Ovary (tissue), 10 donors: ENCODE measurements at places on chromosomes 3 and 15. TPM values are rescaled to one million over a fixed set of nuclear protein-coding genes. Genes with fewer than 3 reads are reported as not detected.

DNA sequence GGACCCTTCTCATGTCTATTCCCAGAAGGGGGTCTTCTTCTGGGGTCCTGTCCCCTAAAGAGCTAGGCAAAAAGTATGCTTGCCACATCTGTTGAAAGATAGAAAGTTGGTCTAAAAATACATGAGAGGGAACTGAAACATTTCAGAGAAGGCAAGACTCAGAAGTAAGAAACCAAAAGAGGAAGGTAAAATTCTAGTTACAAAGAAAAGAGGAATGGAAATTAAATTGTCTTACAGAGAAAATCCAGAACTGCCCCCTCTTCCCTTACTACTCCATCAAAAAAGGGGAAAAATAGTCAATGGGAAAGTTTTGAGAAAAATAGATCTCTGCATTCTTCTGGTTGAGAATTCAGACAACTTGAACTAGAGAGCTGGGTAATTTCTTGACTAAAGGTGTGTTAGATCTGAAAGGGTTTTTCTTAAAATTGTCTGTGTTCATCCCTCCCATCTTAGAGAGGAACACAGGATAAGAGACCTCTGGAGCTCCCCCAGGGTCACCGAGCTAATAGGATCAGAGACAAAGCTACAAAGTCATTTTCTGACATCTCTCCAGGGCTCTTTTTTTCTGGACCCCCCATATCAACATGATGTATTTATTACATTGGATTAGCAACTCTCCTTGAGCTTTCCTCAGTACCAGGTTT, 32.3 kb upstream of the CCR2 start:
- no peak for DNase-seq

DNA sequence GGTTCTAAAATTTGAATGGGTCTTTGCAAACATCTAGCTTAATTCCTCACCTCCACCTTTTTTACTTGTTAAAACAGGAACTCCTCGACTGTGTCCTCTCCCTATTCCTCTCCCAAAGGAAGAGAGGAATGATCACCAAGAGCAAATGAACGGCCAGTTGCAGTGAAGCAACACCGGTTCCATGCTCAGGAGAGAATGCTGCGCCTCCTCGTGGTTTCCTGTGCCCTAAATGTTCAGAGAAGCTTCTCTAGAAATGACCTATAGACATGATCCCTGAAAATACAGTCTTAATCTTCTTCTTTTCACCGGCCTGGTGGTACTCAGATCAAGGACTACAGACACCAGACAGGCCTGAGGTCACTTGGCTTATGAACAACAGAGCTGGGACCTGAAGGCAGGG, 65.1 kb upstream of the GUCA1C start:
- DNase-seq: no peak

GRCh38 chr3:127207727-127208482, 15.0 kb downstream of the PRR23E start:
- no peak for DNase-seq

DNA sequence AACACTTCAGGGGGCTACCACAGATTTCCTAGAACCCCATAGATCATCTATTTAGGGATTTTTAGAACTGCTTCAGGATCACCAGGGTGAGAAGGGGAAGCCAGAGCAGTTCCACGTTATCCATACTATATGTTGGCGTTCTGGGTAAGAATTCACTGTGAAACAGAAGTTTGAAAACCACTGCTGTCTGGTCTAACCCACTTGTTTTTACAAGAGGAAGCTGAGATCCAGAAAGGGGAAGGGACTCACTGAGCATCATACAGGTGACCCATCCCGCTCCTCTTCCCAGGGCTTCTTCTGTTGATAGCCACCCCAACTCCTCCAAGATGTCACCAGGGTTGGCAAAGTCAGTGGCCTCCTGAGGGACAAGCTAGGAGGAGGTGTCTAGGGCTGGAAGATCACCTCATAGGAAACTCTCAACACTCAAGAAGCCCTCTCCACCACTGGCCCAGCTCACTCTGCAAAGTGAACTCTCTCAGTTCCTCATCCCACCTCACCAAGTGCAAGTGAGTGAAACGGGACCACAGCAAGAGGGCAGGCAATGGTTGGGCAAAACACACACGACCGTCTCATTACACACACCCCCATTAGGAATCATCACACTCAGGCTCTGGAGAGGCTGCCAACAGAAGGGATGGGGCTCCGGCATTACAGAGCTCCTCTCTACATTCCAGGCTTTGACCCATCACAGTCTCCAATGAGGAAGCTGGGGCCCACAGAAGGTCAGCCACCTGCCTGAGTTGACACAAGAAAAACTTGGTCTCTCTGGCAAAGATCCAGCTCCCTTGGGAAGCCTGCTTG, 1.8 kb downstream of the DAPK2 start:
- no peak for DNase-seq

- DNase-seq: no peak
Measured at GRCh38 chr3:129352045-129352444, 73.4 kb downstream of the HMCES start.

The TM6SF1 gene
- total RNA-seq: 1.3 TPM

The ATP6V1A gene
- total RNA-seq: 47.4 TPM

The TBC1D21 gene
- total RNA-seq: not detected

The EFL1 gene
- 8.1 TPM for total RNA-seq

The GPR62 gene
- total RNA-seq: 0.23 TPM

The ATRIP gene
- 6.0 TPM for total RNA-seq
